Left lobe of liver (tissue), 2 donors: ENCODE measurements at places on chromosomes 3 and 15. TPM values are rescaled to one million over a fixed set of nuclear protein-coding genes. Genes with fewer than 3 reads are reported as not detected.

The SLC22A14 gene
- not detected for total RNA-seq

The UMPS gene
- 20.8 TPM for total RNA-seq

The ITGA11 gene
- total RNA-seq = 0.88 TPM

The ACTRT3 gene
- total RNA-seq = 1.6 TPM

The RPUSD3 gene
- 21.1 TPM for total RNA-seq

The MYRIP gene
- 12.7 TPM for total RNA-seq

The SKOR1 gene
- total RNA-seq = 0.13 TPM

The CTXN2 gene
- not detected for total RNA-seq

The CSPG5 gene
- 0.48 TPM for total RNA-seq

The DNAH12 gene
- total RNA-seq = 0.20 TPM

The C3orf62 gene
- total RNA-seq = 1.9 TPM

The CACNA1D gene
- total RNA-seq = 8.0 TPM

The GOLGA6L10 gene
- total RNA-seq = 0.48 TPM

The TEX55 gene
- not detected for total RNA-seq

The MORC1 gene
- 0.10 TPM for total RNA-seq

The CLDND1 gene
- total RNA-seq = 34.8 TPM

The SPATA12 gene
- total RNA-seq = not detected

The FANCD2OS gene
- total RNA-seq = not detected

The PFN2 gene
- total RNA-seq = 7.5 TPM

GRCh38 chr3:82281205-82281604 is 519.8 kb upstream of the GBE1 start:
- DNase-seq = no peak

DNA sequence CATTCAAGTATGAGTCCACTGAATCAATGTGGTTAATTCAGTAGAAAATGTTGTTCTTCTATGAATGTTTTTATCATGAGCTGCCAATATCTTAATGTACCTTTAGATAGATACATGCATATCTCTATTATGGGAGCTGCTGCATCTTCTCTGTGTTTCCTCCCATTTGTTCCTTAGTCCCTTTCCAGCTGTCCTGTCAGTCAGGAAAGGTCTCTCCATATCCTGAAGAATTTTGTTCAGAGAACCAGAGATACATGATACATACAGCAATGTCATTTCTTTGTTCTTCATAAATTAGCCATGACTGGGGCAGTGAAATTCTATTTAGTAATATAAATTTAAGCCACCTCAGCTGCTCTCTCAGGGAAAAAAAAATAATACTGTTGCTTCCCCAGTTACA is 103.7 kb downstream of the P3H2 start:
- DNase-seq = no peak

DNA sequence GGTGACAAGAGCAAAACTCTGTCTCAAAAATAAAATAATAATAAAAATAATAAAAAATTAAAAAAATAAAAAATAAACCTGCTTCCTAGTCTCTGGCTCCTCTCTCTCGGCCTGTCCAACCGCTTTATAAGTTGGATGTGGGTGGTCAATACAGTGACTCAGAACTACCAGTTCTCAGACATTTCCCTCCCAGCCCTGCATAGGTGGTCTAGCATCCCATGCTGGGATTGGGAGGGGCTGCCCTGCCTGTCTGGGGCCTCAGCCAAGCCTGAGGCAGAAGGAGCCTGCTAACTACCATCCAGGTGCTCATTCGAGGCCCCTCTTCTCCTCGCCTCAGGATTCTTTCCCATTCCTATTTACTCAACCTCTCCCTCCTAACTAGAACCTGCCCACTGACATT is 33.3 kb upstream of the BLM start:
- no peak for DNase-seq

DNA sequence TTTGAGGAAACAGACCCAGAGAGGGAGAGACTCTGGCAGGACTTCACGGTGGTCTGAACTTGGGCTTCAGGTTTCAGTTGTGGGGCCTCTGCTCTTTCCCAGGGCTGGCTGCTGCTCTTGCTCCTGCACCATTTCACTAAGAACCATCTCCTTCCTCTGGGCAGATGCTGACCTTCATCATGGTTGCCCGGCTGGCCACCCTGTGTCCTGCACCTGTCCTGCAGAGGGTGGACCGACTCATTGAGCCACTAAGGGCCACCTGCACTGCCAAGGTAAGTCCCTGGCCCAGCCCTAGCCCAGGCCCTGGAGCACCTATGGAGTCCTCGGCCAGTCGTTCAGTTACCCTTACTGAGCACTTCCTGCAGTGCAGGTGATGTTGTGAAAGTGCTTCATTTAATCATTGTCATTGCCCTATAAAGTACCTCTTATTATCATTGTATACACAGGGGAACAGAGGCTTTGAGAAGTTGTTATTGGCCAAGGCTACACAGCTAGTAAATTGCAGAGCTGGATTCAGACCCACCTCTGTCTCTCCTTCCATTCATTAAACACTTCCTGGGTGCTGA is 10.0 kb downstream of the RPL32 start:
- DNase-seq = no peak

GRCh38 chr3:83193526-83193925 is 1432.1 kb upstream of the GBE1 start:
- DNase-seq = no peak

DNA sequence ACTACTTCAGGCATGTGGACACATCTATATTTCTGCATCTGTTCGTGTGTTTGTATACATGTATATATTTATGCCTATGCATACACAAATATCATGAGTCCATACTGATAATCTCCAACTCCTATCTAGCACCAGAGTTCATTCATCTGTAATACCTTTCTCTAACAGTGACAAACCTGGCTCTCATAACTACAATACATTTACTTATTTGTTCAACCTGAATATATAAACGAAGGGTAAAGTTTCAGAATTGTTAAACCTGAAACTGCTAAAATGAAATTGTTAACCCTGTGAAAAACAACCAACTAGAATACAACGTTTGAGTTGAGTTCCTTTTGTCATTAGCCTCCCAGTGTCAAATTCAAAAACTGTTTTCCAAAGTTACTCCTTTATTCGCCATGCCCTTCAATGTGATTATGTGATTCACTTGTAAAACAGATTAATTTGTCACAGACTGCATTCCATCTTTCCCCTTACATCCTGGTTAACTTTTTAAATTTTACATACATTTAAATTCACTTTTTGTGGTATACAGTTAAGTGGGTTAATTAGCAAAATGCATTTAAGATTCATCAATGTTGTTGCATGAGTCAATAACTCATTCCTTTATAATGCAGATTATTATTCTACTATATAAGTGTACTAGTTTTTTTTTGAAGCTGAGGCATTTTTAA is 58.5 kb downstream of the PIK3R4 start:
- DNase-seq = no peak

GRCh38 chr3:126488185-126488584 is 12.5 kb upstream of the ZXDC start:
- no peak for DNase-seq

GRCh38 chr3:164303894-164304293 is 774.4 kb downstream of the SI start:
- no peak for DNase-seq

DNA sequence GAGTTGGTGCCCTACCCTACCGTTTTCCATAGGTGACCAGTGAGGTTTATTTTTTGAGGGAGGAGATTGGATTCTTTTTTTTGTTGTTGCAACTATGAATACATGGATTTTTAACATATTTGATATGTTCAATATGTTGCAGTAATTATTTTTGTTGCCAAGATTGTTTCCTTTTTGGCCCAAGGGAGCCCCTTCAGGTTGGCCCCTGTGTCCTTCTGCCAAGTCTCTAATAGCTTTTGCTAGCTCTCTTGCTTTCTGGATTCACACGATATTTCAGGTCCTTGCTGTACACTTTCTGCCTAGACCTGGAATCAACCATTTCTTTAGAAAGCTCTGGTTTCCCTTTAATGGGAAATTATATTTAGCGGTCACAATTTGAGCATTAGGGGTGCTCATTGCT is 22.7 kb upstream of the SLC28A1 start:
- no peak for DNase-seq

DNA sequence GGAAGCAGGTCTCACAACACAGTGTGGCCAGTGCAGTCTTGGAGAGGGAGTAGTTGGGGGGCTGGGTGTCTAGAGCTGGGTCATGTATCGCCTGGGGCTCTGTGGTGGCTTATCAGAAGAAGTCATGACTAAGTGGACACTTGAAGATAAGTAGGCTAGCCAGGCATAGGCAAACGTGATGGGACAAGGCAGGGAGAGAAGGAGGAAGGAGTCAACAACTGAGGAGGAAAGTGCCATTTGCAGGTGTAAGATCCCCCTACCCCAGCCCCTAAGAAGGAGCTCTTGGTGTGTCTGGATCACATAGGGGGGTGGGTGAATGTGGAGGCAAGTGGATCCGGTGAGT is 352.3 kb downstream of the LRTM1 start:
- no peak for DNase-seq

- DNase-seq = no peak
These were observed 38.1 kb upstream of the CD200R1L start for GRCh38 chr3:112884678-112885290.

DNA sequence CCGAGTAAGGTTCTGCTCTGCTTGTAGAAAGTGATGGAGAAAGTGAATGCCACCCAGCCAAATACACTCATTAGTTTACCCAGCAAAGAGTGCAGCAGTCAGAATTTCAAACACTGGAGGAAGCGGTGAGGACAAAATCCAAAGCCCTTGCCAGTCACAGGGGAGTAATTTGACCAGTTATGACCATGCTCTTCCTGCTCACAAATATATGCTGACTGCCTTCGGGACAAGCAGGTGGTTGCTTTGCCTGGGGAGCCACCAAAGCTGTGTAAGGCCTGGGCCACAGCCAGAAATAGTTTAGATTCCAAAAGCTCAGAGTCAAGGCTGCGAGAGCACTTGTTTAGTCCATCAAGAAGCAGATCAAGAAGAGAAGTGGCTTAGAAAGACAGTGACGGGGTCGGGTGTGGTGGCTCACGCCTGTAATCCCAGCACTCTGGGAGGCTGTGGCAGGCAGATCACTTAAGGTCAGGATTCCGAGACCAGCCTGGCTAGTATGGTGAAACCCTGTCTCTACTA is 51.0 kb upstream of the ATP13A3 start:
- peak; percentile 68 for DNase-seq

- DNase-seq = no peak
These were observed 7.1 kb downstream of the SCAMP2 start for GRCh38 chr15:74866090-74866489.

DNA sequence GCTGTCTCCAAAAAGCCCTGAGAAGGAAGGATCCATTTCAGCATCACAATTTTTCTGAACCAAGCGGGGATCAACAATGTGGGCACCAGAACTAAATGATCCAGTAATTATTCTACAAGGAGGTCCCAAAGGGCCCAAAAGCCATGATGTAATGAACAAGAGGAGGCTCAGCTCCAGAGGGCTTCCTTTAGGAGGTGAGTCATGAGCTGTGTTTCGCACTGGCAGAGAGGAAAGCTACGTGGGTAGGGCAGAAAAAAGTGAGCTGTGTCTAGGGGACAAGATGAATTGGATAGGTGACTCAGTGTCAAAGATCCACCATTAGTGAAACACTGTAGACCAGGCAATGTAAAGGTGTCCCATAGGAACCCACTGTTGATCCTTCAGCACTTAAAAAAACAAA is 113.4 kb downstream of the RORA start:
- DNase-seq = no peak

- no peak for DNase-seq
These were observed 123.0 kb downstream of the LRIG1 start for GRCh38 chr3:66377800-66378199.

- DNase-seq = no peak
These were observed 350.3 kb downstream of the DOCK3 start for GRCh38 chr3:51024765-51025632.

DNA sequence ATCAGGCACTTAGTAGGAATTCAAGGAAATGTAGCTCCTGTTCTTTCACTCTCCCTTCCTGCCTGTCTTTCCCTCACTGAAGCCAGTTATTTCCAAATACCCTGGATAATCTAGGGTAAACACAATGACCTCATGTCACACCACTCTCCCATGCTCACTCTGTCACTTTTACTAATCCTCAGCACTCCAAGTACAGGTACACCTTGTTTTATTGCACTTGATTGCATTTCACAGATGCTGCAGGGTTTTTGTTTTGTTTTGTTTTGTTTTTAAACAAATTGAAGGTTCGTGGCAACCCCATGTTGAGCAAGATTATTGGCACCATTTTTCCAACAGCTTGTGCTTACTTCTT is 40.8 kb downstream of the PPM1L start:
- DNase-seq = peak; percentile 56

GRCh38 chr3:33941804-33942203 is 143.4 kb downstream of the PDCD6IP start:
- DNase-seq = no peak

DNA sequence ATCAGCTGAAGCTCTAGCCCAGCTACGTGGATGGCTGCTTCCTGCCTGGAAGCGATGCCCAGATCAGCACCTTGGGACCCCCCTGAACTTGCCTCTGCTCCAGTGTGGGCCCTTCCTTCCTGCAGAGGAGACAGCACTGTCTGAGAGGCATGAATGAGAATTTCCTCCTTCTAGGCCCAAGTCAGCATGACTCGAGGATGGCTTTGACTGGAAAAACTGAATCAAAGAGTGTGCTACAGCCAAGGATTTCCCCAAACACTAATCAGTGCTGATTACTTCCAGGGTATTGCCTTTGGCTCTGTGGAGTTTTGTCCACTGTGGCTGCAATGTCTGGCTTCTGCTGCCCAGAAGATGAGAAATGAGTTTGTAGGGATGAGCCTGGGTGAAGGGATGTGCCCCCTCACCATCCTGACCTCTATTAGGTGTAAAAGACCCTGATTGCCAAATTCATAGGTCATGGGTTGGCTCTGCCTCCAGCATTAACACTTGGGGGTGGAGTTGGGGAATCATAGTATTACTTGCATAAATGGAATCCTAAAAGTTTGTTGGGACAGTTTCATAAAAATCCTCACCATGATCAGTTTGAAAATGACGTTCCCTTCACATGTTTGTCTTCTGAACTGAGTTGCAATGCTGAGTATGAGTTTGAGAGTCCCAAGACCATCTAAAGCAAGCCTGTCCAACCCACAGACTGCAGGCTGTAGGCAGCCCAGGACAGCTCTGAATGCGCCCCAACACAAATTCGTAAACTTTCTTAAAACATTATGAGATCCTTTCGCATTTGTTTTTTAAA is 36.7 kb downstream of the FLNB start:
- no peak for DNase-seq

- no peak for DNase-seq
These were observed 2.0 kb downstream of the SNRK start for GRCh38 chr3:43288366-43288765.

GRCh38 chr3:115671761-115672455 is 48.6 kb downstream of the GAP43 start:
- no peak for DNase-seq

DNA sequence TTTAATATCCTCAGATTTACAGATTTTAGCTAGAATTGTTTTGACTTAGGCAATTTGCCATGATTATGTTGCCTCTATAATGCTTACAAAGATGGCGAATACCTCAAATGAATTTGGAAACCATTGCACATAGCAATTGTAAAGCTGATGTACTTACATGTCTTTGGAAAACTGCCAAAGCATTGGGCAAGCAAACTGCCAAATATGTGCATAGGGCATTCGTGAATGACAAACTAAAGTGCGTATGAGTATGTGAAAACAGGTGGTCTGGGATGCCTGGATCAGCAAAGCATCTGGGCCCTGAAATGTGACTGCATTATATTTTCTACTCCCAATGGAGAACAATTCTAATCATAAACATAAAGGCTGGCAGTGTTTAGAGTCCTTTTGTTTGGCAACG is 445.3 kb upstream of the ROBO1 start:
- no peak for DNase-seq
